ENCODE measurements at places on chromosomes 12 and 14.

DNA sequence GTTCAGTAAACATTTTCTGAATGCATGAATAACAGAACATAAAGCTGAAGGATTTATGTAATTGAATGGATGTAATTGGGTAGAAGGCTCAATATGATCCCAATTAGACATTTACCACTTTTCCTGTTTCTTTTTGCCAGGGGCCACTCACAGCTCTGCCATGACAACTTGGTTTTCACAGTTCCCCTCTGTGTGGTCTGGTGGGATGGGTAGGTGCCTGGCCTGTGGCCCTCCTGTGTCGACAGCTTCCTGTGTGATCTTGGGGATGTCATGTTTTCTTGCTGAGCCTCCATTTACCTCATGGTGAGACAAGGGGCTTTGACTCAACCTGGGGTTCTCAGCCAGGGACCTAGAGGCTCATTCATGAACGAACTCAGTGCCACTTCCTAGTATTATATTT, 12.6 kb upstream of the SERPINA10 start:
- DNase-seq, result no peak

- no peak for DNase-seq
These were observed 180.9 kb upstream of the PDE3A start for GRCh38 chr12:20187456-20187855.

DNA sequence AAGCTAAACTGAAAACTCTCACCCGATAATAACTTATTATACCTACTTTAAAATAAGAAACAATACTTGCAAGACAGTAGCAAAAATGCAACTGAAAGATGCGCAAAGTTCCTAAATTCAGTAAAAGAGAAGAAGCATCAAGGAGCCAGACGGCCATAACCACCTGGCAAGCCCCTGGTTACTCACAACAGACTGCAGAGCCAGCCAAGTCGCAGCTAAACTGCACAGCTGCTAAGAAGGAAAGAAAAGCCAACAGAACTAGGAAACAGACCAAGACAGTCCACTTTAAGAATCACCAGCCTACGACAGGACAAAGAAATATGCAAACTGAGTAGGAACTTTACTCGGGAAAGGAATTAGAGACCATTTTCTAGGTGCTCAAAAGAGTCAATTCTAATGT, 127.9 kb downstream of the TMTC1 start:
- no peak for DNase-seq

GRCh38 chr14:34507459-34507858, 32.0 kb downstream of the EAPP start:
- no peak for DNase-seq

GRCh38 chr14:76870166-76870565, 44.0 kb downstream of the LRRC74A start:
- no peak for DNase-seq

Data from Peyer's patch (tissue), 4 donors.